ENCODE measurements at places on chromosomes 5 and 9. TPM values are rescaled to one million over a fixed set of nuclear protein-coding genes. Genes with fewer than 3 reads are reported as not detected.

Gene SPAG8
- 1.5 TPM for total RNA-seq

Gene PRDM9
- not detected for total RNA-seq

Gene ASTN2
- total RNA-seq = 4.9 TPM

Gene RALGPS1
- 2.5 TPM for total RNA-seq

Gene PCDHGA1
- not detected for total RNA-seq

Gene PCDHB8
- total RNA-seq = not detected

Gene CCDC192
- not detected for total RNA-seq

Gene ZDHHC11
- total RNA-seq = 17.0 TPM

Gene SH3TC2
- total RNA-seq = not detected

Gene ZNF189
- total RNA-seq = 10.4 TPM

Gene SPINK1
- total RNA-seq = not detected

Gene CKMT2
- total RNA-seq = not detected

Gene OSMR
- total RNA-seq = 0.05 TPM

Gene PCDHGA8
- not detected for total RNA-seq

Gene RFESD
- total RNA-seq = 5.1 TPM

Gene IFNK
- total RNA-seq = not detected

Gene ZFP37
- total RNA-seq = 0.81 TPM

Gene ADAMTS16
- total RNA-seq = not detected

Gene PTGER4
- total RNA-seq = 45.8 TPM

Gene OTULINL
- 68.3 TPM for total RNA-seq

Gene IL5
- total RNA-seq = 0.71 TPM

Gene CACNA1B
- total RNA-seq = not detected

Gene MUSK
- total RNA-seq = not detected

Gene ZCCHC7
- 24.5 TPM for total RNA-seq

Gene MGAT1
- total RNA-seq = 161 TPM

Gene PCDH1
- not detected for total RNA-seq

Measured in activated CD8-positive, alpha-beta T cell treated with anti-CD3 and anti-CD28 coated beads, Interleukin-2, amount 10 ng/mL, durations not matched to agents 7 days and 5 days (primary cell).